ENCODE measurements at places on chromosomes 11 and 22.

DNA sequence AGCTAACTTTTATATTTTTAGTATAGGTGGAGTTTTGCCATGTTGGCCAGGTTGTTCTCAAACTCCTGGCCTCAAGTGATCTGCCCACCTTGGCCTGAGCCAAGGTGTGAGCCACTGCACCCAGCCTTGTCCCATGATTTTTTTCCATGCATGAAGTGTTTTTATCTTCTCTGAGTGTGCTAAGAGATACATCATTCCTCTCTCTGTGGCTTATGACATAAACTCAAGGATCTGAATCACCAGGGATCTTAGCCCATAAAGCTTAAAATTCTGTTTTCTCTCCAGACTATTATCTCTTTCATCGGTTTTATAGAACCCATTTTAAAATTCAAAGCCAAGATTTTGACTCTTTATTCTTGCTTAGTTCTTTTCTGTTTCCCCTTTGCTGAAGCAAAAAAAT lies 48.4 kb upstream of the C11orf58 start:
- DNase-seq = no peak

GRCh38 chr11:132052904-132053303 lies 682.5 kb downstream of the NTM start:
- no peak for DNase-seq

DNA sequence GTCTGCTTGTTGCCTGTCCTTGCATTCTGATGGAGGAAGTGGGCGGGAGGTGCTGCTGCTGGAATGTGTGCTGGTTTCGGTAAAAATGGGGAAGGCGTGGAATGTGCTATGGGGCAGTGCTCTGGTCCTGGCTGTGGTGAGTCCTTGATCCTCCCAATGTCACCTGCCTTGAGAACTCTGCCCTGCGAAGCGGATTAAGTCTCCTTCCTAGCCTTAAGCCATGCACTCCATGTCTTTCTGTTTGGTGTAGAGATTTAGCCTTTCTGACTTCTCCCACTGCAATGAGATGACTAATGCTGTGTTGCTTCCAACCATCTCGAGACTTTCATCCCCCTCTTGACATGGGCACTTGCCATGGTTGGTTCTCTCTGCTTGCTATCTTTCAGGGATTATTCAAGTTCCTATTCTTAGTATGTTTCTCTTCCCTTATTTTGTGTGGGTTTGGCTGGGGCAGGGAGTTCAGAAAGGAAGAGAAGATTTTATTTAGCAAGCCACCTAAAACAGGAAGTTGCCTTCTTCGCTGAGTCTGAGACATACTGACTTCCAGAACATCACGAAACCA lies 687.9 kb downstream of the NTM start:
- no peak for DNase-seq

- DNase-seq = no peak
Measured at GRCh38 chr22:48594757-48595510, 1232.7 kb downstream of the BRD1 start.

DNA sequence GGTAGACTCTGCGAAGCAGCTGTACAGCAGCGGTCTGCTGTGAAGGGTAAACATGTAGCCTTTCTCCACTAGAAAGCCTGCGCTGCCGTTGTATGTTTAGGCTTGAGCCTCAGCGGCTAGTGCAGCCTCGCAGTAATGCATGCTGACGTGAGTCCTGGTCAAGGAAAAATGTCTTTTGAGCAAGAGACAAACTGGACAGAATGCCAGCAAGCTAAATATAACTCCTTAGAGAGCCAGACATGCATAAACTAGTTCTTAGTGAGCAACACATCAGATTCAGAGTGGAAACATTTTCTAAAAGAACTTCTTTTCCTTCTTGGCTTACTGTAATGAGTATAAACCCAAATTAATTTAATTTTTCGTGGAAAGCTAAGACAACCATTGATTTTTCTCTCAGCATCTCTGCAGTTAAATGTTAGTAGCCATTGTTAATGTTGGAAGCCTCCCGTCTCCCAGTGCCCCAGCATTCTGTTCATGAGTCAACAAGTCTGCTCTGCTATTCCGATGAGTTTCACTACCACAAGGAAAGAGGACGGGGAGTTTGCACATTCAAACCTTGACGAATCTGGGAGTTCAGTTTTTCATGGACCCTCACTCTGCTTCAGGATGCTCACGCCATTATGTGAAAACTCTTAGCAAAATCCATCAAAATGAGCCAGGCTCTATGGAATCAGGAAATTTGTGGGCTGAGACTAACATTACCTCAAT lies 51.4 kb downstream of the JAM3 start:
- DNase-seq = no peak

DNA sequence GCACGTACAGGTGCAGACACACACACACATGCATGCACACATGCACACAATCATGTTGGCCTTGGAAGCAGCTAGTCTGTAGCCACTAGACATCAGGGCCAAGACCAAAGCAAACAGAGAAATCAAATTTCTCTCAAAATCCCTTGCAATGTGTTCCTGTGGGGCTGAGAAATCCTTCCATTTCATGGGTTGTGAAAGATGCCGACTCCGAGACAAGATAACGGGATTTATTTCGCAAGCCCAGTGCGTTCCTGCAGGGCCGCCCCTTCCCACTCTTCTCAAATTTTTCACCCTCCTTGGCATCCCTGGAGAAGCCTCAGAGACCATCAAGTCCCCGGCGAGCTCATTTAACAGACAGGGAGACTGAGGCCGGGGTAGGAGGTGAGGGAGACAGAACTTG lies 366.7 kb downstream of the MN1 start:
- no peak for DNase-seq

- DNase-seq = no peak
Measured at GRCh38 chr11:42967653-42968052, 344.1 kb upstream of the API5 start.

All from T follicular helper cell (primary cell).